ENCODE measurements at places on chromosomes 7 and 10.
A peak's percentile ranks its signal among the peaks of the same experiment; 100 is the strongest.

DNA sequence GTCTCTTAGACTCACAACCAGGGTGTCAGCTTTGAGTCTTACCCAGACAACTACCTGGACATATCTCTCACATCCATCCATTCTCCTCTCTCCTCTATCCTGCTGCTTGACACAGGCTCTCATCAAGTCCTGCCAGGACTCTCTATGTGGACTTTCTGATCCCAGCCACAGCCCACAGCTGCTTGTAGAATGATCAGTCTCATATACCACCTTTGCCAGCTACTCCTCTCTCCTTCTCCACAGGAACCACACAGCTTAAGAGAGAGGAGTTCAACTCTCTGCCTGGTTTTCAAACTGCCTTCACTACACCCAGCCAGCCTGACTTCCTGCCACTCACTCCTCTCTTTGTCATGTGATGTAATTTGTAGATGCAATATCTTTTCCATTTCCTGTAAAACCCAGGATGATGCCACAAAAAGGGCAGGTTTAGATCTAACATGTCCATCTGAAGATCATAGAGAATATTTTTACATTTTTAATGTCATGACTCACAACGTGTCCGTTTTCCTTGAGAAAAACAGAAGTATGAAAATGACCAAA, 154.0 kb downstream of the RAB11FIP2 start:
- no peak for DNase-seq

DNA sequence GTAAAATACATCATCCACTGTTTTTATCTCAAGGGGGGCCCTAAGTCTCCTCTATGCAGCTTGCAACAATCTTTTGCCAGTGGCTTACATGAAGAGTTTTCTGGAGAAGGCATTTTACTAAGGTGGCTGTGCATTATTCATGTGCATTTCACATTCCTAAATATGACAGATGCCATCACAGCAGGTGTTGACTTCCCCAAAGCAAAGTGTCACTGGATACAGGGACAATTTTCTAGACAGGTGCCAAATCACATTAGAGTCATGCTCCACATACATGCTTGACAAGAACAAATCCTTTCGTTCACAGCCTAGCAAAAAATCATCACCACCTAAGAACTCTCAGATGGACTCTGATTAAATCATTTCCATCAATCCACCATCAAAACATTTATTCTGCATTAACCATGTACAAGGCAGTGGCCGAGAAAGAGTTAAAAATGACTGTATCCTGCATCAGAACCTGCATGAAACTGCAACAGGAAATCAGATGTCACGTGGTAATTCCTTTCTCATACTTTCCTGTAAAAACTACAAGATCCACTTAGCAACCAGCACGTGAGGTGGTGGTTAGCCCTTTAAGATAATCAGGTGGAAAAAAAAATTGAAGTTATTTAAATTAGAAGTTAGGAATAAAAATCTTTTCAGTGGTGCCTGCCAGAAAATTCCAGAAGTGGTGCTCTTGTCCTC, 88.2 kb upstream of the AFAP1L2 start:
- DNase-seq = no peak

GRCh38 chr7:77687747-77688144, 8.5 kb upstream of the RSBN1L start:
- no peak for DNase-seq

GRCh38 chr10:111338035-111338434, 261.2 kb downstream of the ADRA2A start:
- no peak for DNase-seq

GRCh38 chr7:26987338-26987737, 108.5 kb downstream of the HOXA1 start:
- no peak for DNase-seq

GRCh38 chr7:100372256-100372655, 1.0 kb upstream of the PILRA start:
- DNase-seq = peak; percentile 73

DNA sequence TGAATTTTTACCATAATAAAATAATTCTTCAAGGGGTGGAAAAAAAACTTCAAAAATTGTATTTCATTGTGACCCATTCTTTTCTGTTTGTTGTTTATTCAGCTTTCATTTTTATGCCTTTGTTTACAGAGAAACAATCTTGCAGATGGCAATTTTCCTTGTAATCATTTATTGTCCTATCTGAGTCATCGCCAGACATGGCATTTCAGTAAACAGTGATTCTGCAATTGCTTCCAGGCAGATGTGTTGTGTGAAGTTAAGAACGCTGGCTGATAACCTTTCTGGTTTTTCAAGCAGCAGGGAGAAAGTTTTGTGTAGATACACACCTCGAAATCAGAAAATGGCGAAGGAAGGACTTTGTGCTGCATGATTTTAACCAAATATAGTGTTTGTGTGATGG, 80.7 kb upstream of the RPA3 start:
- DNase-seq = no peak

GRCh38 chr7:135708041-135708440, 19.9 kb downstream of the SLC13A4 start:
- DNase-seq = peak; percentile 37

GRCh38 chr7:156096771-156097538, 284.7 kb upstream of the SHH start:
- DNase-seq = no peak

GRCh38 chr7:14900051-14900450, 2.5 kb downstream of the DGKB start:
- DNase-seq = no peak

GRCh38 chr7:148727501-148728278, 29.0 kb downstream of the CUL1 start:
- DNase-seq = no peak

DNA sequence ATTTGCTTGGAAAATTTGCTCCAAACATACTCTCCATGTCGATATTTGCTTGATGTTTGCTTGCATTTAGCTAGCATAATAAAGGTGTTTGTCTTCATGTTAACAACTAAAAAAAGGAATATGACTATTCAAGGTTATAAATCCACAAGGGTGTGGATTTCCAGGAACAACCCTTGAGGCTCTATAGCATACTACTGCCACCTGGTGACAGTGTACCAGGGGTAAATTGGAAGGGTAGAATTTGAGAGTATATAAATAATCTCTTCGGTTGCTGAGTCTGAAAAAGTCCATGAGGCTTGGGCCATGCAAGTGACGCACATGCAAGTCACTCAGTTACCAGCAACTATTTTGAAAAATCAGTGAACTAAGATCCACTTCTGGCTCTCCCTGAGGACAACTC, 68.4 kb downstream of the SLIT1 start:
- no peak for DNase-seq

Measured in Right ventricle myocardium inferior (tissue), 1 donor.